Lower lobe of right lung (tissue), 2 donors: ENCODE measurements at places on chromosomes 2 and 18. TPM values are rescaled to one million over a fixed set of nuclear protein-coding genes. Genes with fewer than 3 reads are reported as not detected.

Gene SP140
- total RNA-seq = 15.0 TPM

Gene KRTCAP3
- total RNA-seq = 18.8 TPM

Gene UGT1A7
- total RNA-seq = not detected

Gene TSPYL6
- total RNA-seq = not detected

Gene ASB18
- total RNA-seq = not detected

Gene DOK1
- total RNA-seq = 38.4 TPM

Gene ZNF236
- 18.0 TPM for total RNA-seq

Gene MDH1B
- 3.3 TPM for total RNA-seq

Gene CDH19
- total RNA-seq = 1.2 TPM

DNA sequence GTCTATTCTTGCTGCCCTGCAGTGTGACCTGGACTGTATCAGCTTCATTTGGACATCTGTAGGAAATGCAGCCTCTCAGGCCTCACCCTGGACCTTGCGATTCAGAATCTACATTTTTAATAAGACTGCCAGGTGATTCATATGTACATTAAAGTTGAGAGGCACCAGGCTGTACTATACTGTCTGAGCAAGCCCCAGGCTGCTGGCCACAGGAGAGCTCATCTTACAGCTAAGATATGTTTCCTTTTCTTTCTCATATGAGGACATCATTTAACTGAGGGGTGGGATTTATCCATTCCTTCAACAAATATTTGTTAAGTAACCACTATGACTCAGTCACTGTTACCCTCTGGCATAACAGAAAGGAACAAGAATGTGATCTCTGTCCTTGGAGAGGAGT lies 78.2 kb upstream of the GCFC2 start:
- DNase-seq = no peak

GRCh38 chr2:55247025-55247424 lies 14.5 kb downstream of the RPS27A start:
- DNase-seq = no peak

GRCh38 chr2:105490204-105490603 lies 91.4 kb upstream of the FHL2 start:
- DNase-seq = no peak

- DNase-seq = no peak
These were observed 34.0 kb downstream of the KANSL3 start for GRCh38 chr2:96604104-96604503.

DNA sequence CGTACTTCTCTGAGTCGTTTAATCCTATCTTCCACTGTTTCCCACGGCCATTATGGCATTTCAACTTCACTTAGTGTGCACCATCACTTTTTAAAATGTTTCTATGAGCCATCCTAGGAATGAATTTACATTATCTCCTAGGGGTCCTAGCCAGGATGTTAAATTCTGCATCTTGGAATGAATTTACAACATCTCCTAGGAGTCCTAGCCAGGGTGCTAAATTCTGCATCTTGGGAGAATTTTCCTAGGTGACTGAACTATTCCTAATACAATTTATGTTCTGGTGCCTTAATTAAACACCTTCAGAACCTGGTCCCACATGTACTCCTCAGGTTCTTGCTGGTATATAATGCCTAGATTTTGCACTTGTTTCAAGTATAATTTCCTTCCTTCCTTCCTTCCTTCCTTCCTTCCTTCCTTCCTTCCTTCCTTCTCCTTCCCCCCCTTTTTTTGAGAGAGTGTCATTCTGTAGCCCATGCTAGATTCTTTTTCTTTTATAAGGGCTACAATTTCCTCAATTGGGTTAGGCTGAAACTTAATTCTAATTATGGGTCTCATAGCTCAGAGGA lies 72.1 kb downstream of the TBR1 start:
- DNase-seq = no peak

DNA sequence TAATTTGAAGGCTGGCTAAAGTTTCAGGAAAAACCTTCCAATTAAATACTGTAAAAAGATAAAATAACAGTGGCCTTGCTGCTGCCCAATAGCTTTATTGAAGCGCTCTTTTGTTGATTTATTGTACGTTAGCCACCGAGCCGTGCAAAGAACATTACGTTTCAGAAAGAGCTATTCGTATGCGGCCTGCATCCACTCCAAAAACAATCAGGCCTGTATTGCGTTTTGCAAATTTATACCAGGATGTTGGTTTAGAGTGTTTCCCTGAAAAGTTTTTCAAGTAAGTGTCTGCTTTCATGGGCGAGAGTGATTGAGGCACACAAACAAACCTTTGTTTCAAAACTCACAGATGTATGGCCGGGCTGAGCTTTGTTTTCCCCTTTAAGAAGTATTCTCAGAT lies 257.2 kb upstream of the SALL3 start:
- no peak for DNase-seq

DNA sequence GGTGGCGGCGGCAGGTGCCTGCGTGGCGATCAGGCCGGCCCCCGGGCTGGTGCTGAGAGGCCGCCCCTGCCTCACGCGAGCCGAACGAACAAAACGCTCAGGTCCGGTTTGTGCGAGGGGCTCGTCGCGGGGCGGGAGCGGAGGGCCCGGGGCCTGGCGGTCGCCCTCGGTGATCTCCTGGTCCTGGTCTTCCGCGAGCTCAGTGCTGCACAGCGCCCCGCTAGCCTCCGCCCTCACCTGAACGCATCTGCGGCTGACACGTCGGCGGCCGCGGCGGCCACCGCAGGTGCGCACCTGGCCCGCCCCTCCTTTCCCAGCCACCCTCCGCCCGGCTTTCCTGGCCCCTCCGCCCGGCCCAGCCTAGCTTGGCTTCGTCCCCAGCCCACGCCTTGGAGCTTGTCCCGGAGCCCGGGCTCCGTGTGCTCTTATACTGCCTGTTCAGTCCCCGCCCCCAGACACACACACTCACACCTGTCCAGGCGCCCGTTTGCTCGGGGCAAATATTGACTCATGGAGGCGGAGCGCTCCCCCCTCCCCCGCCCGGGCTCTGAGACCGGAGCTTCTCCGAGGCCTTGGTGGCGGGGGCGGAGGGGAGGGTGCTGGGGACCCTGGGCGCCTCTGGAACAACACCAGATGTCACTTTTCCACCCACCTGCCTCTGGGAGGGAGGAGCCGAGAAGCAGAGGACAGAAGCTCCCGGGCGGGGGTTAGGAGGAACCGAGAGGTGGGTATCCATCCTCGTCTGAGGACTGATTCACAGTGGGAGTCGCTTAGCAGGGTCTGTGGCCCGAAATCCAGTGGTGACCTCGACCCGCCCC lies 8.6 kb upstream of the CRYBA2 start:
- peak; percentile 92 for DNase-seq

GRCh38 chr2:42851186-42851585 lies 58.8 kb upstream of the HAAO start:
- DNase-seq = no peak

DNA sequence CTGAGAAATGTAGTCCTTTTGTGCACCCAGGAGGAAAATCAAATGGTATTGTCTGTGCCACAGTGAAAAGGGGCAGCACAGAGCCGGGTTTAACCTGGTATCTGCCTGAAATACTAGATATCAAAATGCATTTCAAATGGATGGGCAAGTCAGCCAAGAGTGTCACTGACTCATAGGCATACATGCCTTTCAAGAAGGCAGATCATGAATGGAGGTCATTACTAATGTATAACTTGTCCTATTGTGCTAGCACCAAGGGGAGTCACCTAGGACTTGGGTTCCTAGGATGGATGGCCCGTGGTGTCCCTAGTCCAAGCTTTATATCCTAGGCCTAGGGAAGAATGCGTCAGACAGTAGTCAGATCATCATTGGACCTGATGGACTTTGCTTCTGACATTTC lies 49.9 kb downstream of the TCF7L1 start:
- no peak for DNase-seq

- no peak for DNase-seq
These were observed 125.0 kb downstream of the LRP2 start for GRCh38 chr2:169237286-169237685.

DNA sequence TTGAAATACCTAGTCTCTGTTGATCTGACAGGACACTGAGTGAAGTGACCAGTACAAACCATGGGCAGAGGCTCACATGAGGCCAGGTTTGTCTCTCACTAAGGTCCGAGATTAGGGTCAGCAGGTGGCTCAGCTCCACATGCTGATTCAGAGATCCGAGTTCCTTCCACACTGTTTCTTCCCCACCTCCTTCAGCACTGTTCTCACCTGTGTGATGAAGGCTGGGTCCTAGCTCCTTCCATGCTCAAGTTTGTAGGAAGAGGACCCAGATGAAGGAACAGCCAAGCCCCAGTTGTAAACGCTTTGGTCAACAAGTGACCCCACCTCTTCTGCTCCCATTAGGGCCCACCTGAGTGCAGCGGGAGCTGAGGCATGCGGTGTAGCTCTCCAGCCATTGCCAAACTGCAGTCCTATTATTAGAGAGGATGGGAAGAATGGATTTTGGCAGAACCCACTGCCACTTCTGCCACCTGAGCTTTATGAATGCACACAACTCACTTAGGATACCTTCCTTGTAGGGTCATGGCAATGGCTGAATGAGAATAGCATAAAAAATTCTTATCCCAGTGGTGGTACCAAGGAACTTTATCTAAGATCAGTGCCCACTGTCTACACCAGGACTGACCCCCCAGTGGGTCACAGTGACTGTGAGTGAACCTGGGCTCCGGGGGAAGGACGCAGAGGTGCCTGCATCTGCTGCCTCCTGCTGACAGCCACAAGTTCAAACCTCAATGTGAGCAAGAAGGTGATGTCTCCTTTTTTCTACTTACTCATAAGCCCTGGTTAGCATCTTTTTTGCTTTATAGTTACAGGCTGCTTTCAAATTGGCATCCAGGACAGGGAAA lies 324.8 kb upstream of the HS6ST1 start:
- no peak for DNase-seq

DNA sequence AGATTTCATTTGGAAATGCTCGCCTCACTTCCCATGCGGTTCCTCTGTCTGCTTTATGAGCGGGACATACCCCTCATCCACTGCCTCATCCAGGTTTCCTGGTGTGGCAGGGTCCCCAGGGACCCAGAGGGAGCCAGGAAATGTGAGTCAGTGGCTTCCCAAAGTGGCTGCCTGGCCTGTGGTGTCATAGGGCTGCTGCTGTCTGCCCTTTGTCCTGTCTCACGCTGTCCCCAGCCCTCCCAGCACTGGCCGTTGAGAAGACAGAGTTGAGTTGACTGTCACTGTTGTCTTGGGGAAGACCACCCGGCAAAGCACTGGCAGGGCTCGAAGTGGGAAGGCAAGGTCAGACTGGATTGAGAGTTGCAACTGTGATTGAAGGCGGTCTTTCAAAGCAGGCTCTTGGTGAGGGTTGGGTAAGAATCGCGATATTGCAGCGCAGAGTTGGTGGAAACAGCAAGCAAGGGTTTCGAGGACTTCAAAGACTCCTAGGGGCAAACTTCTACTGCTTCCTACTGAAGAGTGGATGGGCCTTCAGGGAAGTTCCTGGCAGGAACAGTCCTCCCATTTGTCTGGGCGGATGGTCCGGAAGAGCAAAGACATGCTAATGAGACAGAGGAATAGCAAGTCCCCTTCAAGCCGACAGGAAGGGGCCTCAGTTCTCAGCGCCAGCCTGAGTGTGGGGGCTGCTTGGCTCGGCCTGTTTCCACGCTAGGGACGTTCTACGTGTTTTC lies 33.9 kb downstream of the RAB31 start:
- no peak for DNase-seq

- no peak for DNase-seq
These were observed 89.1 kb downstream of the TGIF1 start for GRCh38 chr18:3538954-3539617.

DNA sequence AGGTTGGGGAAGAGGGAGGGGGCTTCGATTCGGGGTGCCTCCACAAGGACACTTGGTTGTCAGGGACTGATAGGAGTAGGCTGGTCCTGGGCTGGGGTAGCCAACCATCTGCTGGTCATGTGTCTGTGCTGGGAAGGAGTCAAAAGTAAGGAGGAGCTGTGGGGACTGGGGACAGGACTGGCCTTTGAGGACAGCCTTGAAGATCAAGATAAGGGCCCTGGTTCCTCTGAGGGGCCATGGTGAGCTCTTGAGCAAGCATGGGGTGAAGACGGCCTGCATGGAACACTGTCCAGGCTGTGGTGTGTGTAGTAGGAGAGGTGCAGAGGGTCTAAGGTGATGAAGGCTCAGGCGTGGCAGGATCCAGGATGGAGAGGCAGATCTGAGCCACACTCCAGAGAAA lies 1.7 kb downstream of the CYP27A1 start:
- DNase-seq = no peak
